ENCODE measurements at places on chromosomes 1 and 21. TPM values are rescaled to one million over a fixed set of nuclear protein-coding genes. Genes with fewer than 3 reads are reported as not detected.

- H3K27ac ChIP-seq, result no peak overlapping the region
- no peak for DNase-seq
- H3K4me3 ChIP-seq, result no peak overlapping the region
- no peaks in the 10 kb centered on the region for H3K36me3 ChIP-seq
Measured at GRCh38 chr1:104592926-104593325, 843.2 kb downstream of the AMY1C start.

GRCh38 chr1:96967311-96967710 lies 245.7 kb downstream of the PTBP2 start:
- no peaks in the 10 kb centered on the region for H3K36me3 ChIP-seq
- DNase-seq, result no peak

GRCh38 chr1:108708691-108709660 lies 3.7 kb upstream of the FNDC7 start:
- DNase-seq, result no peak
- no peaks in the 10 kb centered on the region for H3K27me3 ChIP-seq
- no peak overlapping the region for H3K27ac ChIP-seq
- no peak overlapping the region for H3K4me3 ChIP-seq
- H3K4me1 ChIP-seq, result no peaks in the 10 kb centered on the region

GRCh38 chr1:151760597-151761385 lies 2.5 kb downstream of the MRPL9 start:
- H3K27me3 ChIP-seq, result no peaks in the 10 kb centered on the region
- H3K36me3 ChIP-seq, result no peaks in the 10 kb centered on the region
- no peaks in the 10 kb centered on the region for H3K4me1 ChIP-seq
- DNase-seq, result no peak
- H3K4me3 ChIP-seq, result no peak overlapping the region

DNA sequence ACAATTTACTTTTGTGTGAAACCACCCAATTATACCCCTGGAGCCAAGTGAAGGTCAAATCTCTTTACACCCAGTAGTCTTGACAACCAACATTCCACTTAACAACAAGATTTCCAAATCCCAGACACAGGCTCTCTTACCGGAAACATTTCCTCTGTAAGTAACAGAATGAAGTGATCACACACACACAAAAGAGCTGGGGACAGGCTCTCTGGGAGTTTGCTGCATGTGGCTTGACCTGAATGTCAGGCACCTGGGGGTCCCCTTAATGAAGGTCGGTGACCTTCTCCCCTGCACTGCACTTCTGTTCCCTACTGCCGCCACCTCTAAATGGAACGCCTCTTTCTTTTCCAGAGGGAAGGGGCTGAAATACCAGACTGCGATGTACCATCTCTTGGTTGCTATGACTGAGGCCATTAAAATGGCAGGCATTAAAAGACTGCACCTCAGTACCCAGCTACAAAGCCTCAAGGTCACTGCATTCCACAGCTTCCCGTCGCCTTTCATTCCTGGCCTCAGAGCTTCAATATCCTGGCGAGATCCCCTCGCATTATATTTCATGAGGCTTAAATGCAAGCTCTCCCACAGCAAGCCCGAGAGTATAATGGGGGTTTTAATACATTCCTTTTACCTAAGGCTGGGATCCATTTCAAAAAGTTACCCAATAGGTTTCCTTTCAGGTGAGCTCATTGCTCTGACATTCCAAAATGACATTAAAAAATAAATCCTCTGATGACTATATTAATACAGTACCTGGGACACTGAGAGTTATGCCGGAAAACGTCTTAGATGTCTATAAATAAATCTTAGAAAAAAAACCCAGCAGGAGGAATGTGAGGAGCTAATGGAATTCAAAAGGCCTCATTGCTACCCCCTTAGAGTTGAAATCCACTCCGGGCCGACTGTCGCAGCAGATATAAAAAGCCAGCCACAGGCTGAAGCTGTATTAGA lies 90.9 kb upstream of the DIRAS3 start:
- H3K4me3 ChIP-seq, result no peak overlapping the region
- no peak for DNase-seq
- H3K27me3 ChIP-seq, result no peaks in the 10 kb centered on the region
- H3K4me1 ChIP-seq, result no peaks in the 10 kb centered on the region
- no peaks in the 10 kb centered on the region for H3K36me3 ChIP-seq
- no peak overlapping the region for H3K27ac ChIP-seq

DNA sequence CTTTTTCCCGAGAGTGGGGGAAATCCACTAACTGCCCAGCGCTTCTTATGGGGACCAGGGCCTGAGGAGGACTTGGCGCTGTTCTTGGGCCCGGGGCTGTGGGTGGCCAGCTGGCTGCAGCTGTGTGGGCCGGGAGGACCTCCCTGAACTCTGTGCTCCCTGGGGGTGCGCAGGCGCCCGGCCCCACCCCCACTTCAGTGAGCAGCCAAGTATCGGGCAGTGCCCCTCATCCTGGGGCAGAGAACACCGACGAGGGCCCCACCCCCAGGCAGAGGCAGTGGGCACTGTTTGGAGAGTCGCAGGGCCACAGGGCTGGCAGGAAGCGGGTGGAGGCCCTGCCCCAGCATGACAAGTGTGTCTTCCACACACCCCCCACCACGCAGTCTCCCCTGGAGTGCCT lies 32.5 kb upstream of the SLC19A1 start:
- H3K27ac ChIP-seq, result no peak overlapping the region
- H3K4me3 ChIP-seq, result no peak overlapping the region
- DNase-seq, result no peak
- H3K4me1 ChIP-seq, result no peaks in the 10 kb centered on the region
- H3K36me3 ChIP-seq, result no peaks in the 10 kb centered on the region
- H3K27me3 ChIP-seq, result no peaks in the 10 kb centered on the region

- H3K36me3 ChIP-seq, result no peaks in the 10 kb centered on the region
- DNase-seq, result no peak
- H3K4me1 ChIP-seq, result no peaks in the 10 kb centered on the region
- H3K4me3 ChIP-seq, result peak overlapping the region; percentile 93
- H3K27ac ChIP-seq, result peak overlapping the region; percentile 93
- no peaks in the 10 kb centered on the region for H3K27me3 ChIP-seq
Measured at GRCh38 chr1:156055281-156056048, 883 bp downstream of the LAMTOR2 start.

DNA sequence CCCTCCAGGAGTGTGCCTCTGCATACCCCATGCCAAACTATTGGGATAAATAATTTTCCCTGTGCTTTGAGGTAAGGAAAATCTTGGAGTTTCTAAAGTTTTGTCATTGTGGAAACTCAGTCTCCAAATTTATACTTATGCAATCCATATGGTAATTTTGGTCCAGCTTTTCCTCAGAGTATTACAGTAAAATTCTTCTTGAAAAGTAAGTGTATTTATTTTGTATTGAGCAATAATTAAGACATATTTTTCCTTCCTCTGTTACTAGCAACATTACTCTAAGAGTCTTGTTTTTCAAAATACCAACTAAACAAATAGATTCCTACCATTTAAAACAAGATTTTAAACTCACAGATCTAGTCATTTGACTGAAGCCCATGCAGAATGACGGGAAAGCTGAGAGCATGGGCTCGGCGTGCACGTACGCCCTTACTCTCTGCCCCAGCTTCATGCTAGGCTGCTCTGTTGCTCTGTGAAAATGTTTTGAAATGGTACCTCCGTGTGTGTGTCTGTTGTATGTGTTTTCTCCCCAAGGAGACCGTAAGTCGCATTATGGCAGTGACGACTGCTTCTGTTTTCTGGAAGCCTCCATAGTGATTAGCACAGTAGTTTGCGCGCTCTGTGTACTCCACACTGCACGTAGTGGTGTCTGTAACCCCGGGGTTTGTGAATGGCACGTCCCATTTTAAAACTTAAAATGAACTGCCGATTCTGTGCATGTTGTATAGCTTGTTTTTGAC lies 165.3 kb downstream of the SDCCAG8 start:
- no peak for DNase-seq
- H3K4me1 ChIP-seq, result no peaks in the 10 kb centered on the region

DNA sequence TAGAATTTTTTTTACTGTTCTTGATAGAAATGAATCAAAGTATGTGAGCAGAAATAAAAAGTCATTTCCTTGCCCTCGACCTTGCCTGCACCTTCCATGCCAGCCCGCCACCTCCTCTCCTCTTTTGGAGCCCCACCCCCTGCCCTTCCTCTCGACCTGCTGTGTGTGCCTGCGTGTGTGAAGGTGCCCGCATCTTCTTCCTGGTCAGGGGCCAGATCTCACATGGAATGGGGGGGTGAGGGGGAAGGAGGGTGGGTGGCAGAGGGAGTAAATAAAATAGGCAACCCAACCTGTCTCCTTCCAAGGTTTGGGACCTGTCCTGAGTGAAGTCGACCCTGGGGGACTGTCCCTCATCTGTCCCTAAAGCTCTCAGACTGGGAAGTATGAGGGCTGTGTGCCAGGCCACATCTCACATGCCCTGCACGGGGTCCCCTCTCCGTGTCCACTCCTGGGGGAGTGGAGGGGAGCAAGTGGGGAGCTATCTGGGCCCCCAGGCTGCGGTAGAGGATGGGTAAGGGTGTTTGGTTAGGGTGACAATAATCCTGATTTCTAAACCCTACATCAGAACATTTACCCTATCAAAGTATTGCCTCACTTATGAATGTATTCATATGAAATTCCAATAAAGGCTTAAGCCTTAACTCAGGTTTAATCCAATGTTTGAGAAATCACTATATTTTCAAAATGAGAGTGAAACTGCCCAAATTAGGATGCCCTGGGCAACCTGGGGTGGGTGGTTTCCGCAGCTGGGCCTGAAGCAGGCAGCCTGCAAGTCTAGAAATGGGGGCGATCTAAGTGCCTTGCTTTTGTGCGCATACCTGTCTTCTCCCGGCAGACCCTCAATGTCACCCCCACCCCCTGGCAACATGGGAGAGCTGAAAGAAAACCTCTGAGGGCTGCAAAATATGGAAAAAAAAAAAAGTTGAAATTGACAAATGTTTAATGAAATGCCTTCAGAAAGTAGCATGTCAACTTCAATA lies 15.4 kb downstream of the AMPD2 start:
- peaks cover 4% of the 10 kb centered on the region for H3K4me1 ChIP-seq
- no peaks in the 10 kb centered on the region for H3K27me3 ChIP-seq
- DNase-seq, result no peak
- H3K36me3 ChIP-seq, result no peaks in the 10 kb centered on the region

GRCh38 chr1:109474697-109475096 lies 8.4 kb downstream of the SYPL2 start:
- H3K27ac ChIP-seq, result no peak overlapping the region
- H3K36me3 ChIP-seq, result no peaks in the 10 kb centered on the region
- no peak overlapping the region for H3K4me3 ChIP-seq
- no peak for DNase-seq

GRCh38 chr1:157725221-157725577 lies 24.6 kb upstream of the FCRL3 start:
- H3K4me1 ChIP-seq, result no peaks in the 10 kb centered on the region
- no peak overlapping the region for H3K27ac ChIP-seq
- no peaks in the 10 kb centered on the region for H3K27me3 ChIP-seq
- no peak overlapping the region for H3K4me3 ChIP-seq
- no peaks in the 10 kb centered on the region for H3K36me3 ChIP-seq
- no peak for DNase-seq

- H3K27me3 ChIP-seq, result no peaks in the 10 kb centered on the region
- no peak for DNase-seq
- H3K27ac ChIP-seq, result no peak overlapping the region
- no peak overlapping the region for H3K4me3 ChIP-seq
Measured at GRCh38 chr1:87678266-87678665, 349.6 kb downstream of the LMO4 start.

GRCh38 chr21:34795548-34796180 lies 126.9 kb downstream of the CLIC6 start:
- H3K27ac ChIP-seq, result peak overlapping the region; percentile 3
- DNase-seq, result no peak
- no peaks in the 10 kb centered on the region for H3K4me1 ChIP-seq
- no peaks in the 10 kb centered on the region for H3K27me3 ChIP-seq
- no peak overlapping the region for H3K4me3 ChIP-seq

GRCh38 chr1:186763107-186763506 lies 65.6 kb upstream of the PLA2G4A start:
- H3K27me3 ChIP-seq, result no peaks in the 10 kb centered on the region
- H3K4me1 ChIP-seq, result no peaks in the 10 kb centered on the region
- H3K4me3 ChIP-seq, result no peak overlapping the region
- no peaks in the 10 kb centered on the region for H3K36me3 ChIP-seq
- no peak for DNase-seq

- H3K4me3 ChIP-seq, result no peak overlapping the region
- H3K4me1 ChIP-seq, result no peaks in the 10 kb centered on the region
- H3K27ac ChIP-seq, result no peak overlapping the region
- no peaks in the 10 kb centered on the region for H3K27me3 ChIP-seq
Measured at GRCh38 chr1:34460193-34460592, 283.5 kb downstream of the C1orf94 start.

DNA sequence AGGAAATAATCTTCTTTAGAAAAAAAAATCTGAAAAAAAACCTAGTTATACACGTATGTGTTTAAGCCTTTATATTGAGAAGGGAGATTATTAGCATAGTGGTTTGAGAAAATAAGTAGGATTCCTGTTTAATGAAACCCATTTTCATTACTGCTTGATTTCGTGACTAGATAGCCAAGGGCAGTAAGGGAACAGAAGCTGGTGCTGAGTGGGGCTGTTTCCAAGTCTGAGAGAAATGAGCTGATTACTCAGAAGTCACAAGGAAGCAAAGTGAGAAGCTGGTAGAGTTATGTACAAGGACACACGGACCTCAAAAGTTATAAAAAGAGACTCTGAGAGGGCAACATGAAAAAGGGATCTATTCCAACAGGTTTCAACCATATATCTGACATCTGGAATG lies 256.5 kb downstream of the TTLL7 start:
- H3K27me3 ChIP-seq, result no peaks in the 10 kb centered on the region
- no peaks in the 10 kb centered on the region for H3K4me1 ChIP-seq
- no peak for DNase-seq
- no peaks in the 10 kb centered on the region for H3K36me3 ChIP-seq
- H3K27ac ChIP-seq, result no peak overlapping the region
- H3K4me3 ChIP-seq, result no peak overlapping the region

YARS1 gene
- total RNA-seq, result 19.1 TPM

PADI1 gene
- 0.14 TPM for total RNA-seq

RAP1GAP gene
- total RNA-seq, result 0.18 TPM

UBL4B gene
- not detected for total RNA-seq

APOBEC4 gene
- total RNA-seq, result 0.40 TPM

STYXL2 gene
- total RNA-seq, result not detected

RAD54L gene
- total RNA-seq, result 1.2 TPM

BMP8B gene
- not detected for total RNA-seq

Data from uterus (tissue), 4 donors.